ENCODE measurements at places on chromosomes 12 and 14.

DNA sequence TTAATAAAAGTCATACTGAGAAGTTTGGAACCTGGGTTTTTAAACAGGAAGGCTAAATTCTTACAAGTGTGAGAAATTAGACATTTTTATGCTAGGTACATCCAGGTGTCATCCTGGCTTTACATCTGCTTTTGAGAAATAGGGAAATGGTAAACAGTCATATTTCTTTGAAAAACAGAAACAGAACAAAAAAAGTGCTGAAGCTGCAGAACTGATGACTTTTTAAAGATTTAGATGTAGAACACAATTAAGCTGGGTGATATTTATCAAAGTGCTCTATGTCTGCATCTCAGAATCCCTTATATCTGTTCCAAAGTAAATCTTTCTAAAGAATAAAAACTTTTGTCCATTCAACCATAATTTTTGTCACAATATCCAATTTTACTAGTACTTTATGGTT lies 282.9 kb upstream of the ATXN7L3B start:
- no peak for DNase-seq

DNA sequence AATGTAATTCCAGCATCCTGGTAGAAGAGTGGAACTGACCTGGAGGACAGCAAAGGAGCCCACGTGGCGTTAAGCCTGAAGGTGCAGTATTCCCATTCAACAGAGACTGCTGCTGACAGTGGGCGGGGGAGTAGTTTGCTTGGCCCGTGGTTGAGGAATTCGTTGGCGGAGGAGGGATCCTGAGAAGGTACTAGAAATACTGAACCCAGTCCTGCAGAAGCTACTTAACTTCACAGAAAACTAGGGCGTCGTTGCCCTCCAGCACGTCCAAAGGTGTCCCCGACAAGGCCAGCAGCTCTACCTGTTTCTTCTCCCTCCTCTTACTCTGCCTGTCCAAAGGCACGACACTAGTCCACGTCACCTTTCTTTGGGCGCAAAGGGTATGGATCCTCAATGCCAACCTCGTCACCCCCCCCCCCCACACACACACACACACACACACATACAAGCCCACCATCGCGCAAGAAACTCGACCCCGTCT lies 303 bp downstream of the PUS7L start:
- peak; percentile 48 for DNase-seq

- no peak for DNase-seq
Observed at GRCh38 chr12:114529966-114530365, 124.0 kb upstream of the TBX5 start.

DNA sequence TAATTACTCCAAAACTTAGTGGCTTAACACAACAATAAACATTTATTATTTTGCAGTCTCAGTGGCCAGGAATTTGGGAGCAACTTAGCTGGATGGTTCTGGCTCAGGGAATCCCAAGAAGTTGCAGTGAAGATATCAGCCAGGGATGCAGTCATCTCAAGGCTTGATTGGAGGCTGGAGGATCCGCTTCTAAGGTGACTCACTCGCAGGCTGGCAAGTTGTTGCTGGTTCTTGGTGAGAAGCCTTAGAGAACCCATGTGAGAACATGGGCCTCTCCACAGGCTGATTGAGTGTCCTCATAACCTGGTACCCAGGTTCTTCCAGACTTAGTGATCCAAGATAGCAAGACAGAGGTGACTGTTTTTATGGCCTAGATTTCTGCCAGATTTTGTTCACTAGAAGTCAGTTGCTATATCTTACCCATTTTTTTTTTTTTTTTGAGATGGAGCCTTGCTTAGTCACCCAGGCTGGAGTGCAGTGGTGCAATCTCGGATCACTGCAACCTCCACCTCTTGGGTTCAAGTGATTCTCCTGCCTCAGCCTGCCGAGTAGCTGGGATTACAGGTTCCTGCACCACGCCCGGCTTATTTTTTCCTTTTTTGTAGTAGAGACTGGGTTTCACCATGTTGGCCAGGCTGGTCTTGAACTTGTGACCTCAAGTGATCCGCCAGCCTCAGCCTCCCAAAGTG lies 32.5 kb downstream of the BRMS1L start:
- DNase-seq, result no peak

- DNase-seq, result no peak
Observed at GRCh38 chr14:51012055-51012454, 67.8 kb upstream of the PYGL start.
